Stomach (tissue), 19 donors: ENCODE measurements at places on chromosomes 2 and 18. TPM values are rescaled to one million over a fixed set of nuclear protein-coding genes. Genes with fewer than 3 reads are reported as not detected.

DNA sequence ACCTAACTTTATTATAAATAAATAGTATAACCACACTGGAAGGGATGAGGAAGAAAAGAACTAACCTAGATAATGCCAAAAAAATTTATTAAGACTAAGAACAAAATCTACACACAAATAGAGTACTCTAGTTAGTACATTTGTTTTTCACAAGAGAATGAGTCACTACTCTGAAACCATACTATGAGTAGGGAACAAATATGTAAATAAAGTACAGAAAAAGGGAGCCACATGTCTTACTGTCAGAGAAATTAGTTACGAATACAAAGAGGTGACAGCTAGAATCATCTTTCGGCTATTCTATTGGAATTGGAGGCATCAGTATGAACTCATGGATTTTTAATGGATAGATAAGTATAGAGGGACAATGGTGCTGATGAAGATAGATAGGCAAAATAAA, 150.5 kb downstream of the COPS8 start:
- DNase-seq, result no peak

DNA sequence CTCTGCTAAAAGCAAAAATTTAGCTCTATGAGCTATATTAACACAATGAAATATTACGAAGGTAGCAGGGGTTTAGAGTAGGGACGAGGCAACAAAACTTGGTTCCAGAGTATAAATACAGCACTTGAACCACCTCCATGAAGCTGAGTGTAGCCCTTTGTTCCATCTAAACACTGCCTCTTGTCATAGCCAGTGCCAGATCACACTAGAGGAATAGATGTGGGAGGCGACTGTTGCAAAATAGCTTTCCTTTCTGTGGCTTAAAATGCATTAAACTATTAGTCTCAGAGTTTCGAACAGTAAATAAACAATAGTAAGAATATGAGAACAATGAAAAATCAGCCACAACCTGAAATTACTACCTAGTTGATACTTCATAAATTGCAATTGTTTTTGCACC, 29.8 kb downstream of the PIEZO2 start:
- DNase-seq, result no peak

GRCh38 chr2:225017098-225017685, 25.1 kb downstream of the DOCK10 start:
- no peak for DNase-seq

- no peak for DNase-seq
Measured at GRCh38 chr18:11309172-11309571, 159.8 kb upstream of the PIEZO2 start.

- DNase-seq, result no peak
Measured at GRCh38 chr18:36974686-36975085, 145.8 kb downstream of the KIAA1328 start.

GRCh38 chr18:10546557-10547300, 20.9 kb downstream of the NAPG start:
- DNase-seq, result no peak

- DNase-seq, result no peak
Measured at GRCh38 chr2:54879032-54879431, 155.6 kb downstream of the EML6 start.

DNA sequence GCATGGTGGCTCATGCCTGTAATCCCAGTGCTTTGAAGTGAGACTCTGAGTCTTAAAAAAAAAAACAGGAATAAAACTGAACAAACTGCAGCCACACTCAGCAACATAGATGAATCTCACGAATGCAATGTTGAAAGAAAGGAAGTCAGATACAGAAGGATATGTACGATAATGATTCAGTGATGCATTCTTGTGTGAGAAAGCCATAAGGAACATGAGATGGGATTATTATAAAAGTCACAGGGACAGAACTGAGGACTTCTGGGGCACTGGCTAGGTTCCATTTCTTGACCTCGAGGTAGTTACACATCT, 56.9 kb upstream of the SMAD2 start:
- DNase-seq, result no peak

DNA sequence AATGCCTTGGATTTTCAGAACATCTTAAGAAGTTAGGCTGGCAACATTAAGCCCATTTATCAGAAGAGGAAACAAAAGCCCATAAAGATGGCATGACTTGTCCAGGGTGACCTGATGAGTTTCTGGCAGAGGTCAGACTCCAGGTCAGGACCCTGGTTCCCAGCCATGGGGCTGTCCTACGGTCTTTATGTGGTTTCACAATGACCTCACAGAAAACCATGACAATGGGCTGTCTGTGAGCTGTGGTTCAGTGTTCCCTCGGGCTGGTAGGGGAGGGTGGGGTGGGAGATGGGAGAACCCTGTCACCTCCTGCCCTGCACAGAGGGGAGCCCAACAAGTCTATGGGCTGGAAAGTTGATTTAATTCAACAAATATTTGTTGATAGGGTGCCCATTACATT, 101.8 kb downstream of the LOXHD1 start:
- DNase-seq, result no peak

DNA sequence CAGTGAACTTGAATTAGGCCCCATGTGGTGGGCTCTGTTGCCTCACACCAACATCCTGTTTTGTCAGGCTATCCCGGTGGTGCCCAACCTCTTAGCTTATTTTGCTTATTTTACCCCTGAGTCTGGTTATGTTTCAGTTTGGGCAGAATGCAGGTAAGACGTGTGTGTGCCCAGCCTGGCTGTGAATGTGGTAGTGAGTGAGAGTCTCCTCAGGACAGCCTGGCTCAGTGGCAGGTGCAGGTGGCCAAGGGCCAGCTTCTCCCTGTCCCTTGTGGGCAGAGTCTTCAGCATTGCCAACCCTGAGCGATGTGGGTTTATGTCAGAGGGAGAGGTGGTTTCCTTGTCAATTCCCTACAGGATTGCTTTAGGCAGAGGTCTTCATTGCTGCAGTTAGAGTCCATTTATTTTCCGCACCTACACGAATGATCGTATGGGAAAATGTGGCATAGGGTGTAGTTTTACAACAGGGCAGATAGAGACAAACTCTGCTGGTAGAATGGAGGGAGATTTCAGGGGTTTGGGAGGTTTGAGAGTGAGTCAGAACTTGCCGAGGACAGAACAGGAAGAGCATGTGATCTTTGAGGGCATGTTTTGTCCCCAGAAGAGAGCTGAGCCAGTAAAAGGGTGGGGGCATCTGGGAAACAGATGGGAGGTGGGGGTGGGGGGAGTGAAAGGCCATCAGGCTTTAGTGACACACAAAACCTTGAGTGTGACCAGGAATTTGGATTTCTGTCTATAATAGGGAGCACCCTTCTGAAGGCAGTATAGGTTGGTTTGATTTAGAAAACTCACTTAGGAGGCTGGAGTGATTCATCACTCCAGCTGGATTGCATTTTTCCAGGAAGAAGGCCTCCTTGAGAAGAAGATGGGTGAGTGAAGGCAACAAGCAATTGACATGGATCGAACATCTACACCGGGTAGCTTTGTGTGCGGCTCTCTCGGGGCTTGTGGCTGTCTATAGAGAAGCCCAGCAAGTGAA, 156.2 kb upstream of the CELF4 start:
- DNase-seq, result no peak

- no peak for DNase-seq
Measured at GRCh38 chr2:3620834-3621233, 25.9 kb downstream of the COLEC11 start.

GRCh38 chr2:101516823-101517690, 42.1 kb upstream of the RFX8 start:
- peak; percentile 45 for DNase-seq

- DNase-seq, result no peak
Measured at GRCh38 chr18:44747157-44747556, 66.5 kb downstream of the SETBP1 start.

GRCh38 chr18:13550418-13551304, 175.7 kb downstream of the FAM210A start:
- DNase-seq, result no peak

GRCh38 chr2:200814917-200815316, 3.2 kb downstream of the BZW1 start:
- no peak for DNase-seq

DNA sequence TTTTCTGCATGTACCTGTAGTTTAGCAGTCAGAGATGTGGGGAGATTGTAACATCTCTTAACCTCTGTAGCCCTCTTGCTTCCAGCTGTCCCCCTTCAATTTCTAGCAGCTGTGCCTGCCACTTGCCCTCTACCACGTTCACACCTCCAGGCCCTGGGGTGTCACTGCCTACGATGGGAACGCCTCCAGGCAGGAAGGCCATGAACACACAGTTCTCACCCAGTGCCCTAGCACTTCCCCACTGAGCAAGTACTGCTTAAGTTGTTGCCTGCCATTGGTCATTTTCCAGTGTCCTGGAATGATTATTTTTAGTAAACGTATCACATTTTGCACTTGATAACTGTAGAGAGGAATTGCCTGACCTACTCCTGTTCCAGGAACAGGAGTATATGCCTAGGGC, 77.1 kb upstream of the B3GNT7 start:
- DNase-seq, result no peak

DNA sequence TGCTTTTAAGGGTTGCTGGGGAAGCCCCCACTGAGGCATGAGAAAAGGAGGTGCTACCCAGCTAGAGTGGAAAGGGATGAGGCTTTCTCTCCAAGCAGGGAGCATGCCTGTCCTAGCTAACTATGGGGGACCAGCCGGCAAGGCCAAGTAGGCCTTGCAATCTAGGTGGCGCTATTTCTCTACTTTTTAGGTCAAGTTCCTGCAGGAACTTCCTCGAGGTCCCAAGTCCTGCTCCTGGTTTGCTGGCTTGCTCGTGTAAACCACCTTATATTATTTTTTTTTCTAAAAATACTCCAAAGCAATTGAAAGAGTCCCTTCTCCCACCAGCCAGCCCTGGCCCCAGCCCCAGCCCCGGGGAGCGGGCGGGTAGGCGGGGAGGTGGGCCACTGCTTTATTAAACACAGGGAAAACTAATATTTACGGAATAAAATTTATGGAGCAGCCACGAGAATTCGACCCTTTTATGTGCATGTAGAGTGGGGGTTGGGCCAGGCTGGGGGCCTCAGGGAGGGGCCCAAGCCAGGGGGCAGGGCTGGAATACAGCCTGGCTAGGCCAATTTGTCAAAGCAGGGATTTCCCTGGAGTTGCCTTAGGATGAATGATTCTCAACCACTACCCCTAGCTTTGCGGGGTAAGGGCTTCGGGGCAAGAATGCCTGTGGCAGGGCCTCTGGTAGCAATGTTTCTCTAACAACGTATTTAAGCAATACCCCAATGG, 12.8 kb upstream of the IHH start:
- DNase-seq, result peak; percentile 89

- peak; percentile 57 for DNase-seq
Measured at GRCh38 chr2:212686285-212686895, 147.8 kb upstream of the ERBB4 start.

DNA sequence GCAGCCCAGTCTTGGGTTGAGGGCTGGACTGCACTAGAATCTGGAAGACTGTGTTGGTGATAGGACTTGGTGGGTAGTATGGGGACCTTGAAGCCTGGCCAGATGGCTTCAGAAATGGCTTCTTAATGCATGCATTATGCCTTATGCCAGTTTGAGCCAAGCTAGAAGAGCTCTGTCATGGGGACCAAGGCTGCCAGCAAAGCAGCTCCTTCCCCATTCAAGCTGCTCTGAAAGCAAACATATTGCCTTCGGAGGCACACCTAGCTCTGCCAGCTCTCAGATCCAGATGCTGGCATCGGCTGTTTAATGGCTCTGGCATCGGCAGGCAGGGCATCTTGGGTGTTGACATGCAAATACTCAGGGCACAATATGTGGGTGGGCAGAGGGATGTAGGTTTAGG, 59.0 kb upstream of the IGFBP5 start:
- DNase-seq, result no peak

DNA sequence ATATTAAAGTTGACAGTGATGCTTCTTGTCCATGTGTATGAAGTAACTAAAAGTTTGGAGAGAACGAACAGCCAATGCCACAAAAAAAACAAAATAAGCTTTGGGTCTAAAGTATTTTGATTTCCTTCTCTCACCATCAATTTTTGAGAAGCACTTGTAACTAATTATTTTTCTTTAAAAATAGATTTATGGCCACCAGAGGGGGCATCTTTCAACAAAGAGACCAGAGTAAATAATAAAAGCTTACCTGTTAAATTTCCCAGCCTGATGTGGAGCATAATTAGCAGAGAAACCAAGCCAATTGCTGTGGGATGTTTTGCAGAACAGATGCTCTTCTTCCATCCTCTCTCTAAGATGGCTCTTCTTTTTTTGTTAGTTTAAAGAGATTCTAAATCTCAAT, 29.0 kb downstream of the LINC00305 start:
- peak; percentile 21 for DNase-seq

GRCh38 chr2:159573846-159574606, 42.3 kb downstream of the BAZ2B start:
- no peak for DNase-seq

DNA sequence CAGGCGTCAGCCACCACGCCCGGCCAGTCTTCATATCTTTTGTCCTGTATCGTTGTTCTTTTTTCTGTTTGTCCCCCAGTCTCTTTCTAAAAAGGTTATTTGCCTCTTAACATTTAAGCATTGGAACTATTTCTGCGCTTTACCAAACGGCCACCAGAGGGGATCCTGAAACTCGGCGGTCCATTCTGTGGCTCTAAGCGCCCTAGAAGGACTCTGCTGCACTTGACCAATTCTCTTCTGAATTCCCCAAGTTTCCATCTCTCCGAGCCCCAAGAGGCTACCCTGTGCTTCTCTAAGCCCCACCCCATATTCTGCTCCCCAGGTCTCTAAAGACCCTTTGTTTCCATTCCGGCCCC, 33.1 kb upstream of the REG3G start:
- no peak for DNase-seq

- DNase-seq, result peak; percentile 92
Measured at GRCh38 chr2:73089270-73090030, 17.9 kb upstream of the SFXN5 start.

The XDH gene
- polyA plus RNA-seq, result 2.3 TPM

The SULT1C2 gene
- 64.6 TPM for polyA plus RNA-seq

The FAM98A gene
- 18.1 TPM for polyA plus RNA-seq

The LAMA3 gene
- polyA plus RNA-seq, result 4.3 TPM

The RAB6D gene
- polyA plus RNA-seq, result not detected

The ANKRD36C gene
- 4.3 TPM for polyA plus RNA-seq

The RAB6C gene
- not detected for polyA plus RNA-seq

The ADAM23 gene
- polyA plus RNA-seq, result 0.85 TPM
